ENCODE measurements at places on chromosomes 12 and 14.
A peak's percentile ranks its signal among the peaks of the same experiment; 100 is the strongest.

DNA sequence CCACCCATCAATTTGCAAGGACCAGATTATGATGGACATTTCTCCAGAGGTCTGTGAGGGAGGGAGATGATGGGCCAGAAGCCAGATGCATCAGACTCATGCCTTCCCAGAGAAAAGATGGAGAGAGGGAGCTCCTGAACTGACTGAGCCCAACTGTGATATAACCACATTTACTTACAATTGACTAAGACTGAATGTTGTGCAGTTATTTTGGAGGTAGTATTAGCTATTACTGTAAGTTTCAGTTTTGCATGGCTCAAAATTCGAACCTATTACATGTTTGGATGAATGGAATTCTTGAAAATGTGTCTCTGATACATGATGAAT is 211.1 kb upstream of the SFSWAP start:
- no peak for DNase-seq

DNA sequence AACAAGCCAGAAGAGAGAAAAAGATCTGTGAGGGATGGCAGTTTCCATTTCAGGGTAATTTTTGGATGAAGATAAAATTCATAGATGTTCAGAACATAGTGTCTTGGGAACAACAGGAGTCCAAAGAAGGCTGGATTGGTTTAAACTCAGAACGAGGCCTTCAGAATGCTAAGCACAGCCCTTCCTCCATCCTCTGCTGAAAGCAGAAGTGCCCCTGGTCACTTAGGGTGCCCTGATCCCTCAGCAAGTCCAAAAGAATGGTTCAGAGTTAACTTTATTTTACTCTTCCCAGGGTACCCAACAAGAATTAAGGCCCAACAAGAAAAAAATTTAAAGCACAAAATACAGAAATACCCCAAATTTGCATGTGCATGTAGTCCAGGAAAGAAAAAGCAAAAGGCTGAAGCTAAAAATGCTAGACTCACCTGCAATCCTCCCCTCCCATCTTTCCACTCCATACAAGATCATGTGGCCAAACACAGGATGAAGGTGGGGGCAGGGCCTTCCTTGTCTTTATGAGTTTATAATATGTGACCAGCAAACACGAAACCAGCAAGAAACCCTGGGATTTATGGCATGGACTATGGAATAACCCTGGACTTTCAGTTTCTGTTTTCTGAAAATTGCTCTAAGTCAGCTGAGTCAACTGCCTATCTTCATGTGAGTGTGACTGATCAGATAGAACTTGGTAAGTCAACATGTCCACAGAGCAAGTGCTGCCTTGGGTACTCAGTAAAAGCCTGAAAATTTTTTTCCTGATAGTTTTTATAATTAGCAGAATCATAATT is 21.2 kb downstream of the MAX start:
- DNase-seq = no peak

DNA sequence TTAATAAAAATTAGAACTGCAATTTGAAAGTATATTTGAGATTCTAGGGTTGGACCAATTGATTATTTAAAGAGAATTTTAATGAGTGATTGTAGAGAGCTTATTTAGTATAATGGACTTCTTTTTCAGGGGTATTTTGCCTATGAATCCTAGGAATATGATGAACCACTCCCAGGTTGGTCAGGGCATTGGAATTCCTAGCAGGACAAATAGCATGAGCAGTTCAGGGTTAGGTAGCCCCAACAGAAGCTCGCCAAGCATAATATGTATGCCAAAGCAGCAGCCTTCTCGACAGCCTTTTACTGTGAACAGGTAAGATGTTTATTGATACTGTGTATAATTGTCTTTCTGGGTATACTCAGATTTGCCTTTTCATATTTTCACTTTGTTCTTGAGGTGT is 35.9 kb upstream of the KCNMB4 start:
- DNase-seq = no peak

- DNase-seq = no peak
These were observed 56.7 kb downstream of the MSRB3 start for GRCh38 chr12:65335021-65335714.

DNA sequence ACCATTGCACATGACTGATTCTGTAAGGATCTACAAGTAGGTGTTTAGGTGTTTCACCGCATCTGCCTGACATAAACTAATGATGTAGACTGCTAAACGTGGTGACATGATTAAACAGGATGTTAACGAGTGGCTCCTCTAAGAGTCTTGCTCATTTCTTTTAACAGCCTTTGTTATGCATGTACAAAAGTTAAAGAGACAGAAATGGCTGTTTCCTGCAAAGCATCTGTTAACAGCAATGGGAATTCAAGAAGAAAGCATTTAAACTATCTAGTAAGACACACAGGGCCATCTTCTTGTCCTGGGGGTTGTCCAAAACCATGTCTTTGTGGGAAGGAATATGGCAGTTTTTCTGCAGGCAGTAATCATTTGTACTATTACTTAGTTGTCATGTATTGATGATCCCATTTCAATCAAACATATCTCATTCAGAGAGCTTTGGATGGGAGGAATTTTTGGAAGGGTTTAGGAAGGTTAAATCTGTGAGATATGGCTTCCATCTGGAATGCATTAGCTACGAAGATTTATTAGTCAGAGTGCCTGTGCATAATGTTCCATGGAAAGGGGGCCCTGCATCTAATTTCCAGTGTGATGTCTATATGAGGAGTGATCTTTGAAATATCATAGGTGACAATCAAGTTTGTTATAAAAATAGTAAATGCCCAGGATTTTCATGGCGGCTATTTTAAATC is 495.1 kb downstream of the EGLN3 start:
- no peak for DNase-seq

DNA sequence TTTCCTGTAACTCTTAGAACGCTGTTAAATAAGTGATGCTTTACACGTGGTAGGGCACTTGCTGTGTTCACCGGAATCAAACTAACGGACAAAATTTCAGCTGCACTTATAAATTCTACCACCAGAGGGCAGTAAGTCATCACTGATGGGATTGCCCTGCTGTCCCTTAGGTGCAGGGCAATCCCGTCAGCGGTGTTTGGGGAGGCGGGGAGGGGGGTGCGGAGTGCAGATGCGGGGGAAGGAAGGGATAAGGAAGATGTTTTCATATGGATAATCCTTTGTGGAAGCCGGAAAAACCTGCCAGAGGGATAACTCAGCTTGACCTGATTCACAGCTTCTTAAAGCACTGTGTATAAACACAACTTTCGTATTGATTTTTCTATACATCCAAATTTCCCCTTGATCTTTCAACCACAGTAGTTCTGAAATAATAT is 21.7 kb upstream of the SLC10A1 start:
- DNase-seq = peak; percentile 20

DNA sequence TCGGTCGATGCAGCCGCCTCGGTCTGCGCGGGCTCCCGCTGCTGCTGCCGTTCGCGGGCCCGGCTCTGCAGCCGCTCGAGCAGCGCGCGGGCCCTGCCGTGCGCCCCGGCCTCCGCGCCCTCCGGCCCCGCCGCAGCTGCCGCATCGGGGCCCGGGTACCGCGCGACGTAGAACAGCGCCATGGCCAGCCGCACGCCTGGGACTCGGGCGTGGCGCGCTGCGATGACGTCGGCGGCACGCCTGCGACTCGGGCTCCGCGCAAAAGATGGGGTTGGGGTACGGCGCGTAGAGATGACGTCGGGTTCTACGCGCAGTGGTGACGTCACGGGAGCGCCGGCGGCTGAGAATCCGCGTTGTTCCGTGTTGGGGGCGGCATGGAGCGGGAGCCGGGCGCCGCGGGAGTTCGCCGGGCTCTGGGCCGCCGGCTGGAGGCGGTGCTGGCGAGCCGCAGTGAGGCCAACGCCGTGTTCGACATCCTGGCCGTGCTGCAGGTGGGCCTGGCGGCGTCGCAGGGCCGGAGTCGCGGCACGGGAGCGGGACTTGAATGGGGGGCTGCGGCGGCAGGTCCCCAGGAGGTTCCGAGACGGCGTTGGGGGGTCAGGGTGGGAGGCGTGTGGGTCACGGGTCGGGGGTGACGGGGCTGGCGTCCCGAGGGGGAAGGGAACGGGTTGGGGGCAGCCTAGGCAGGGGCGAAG is at the start of the genes DDX51 and NOC4L:
Gene DDX51, minus strand, starts transcription at position 205 of the 695 bp plus-strand sequence. Its CDS starts 23 bp downstream, at position 182.
Gene NOC4L, plus strand, starts transcription at position 343 of the 695 bp plus-strand sequence. Its CDS starts 32 bp downstream, at position 375.
- DNase-seq = peak; percentile 55

DNA sequence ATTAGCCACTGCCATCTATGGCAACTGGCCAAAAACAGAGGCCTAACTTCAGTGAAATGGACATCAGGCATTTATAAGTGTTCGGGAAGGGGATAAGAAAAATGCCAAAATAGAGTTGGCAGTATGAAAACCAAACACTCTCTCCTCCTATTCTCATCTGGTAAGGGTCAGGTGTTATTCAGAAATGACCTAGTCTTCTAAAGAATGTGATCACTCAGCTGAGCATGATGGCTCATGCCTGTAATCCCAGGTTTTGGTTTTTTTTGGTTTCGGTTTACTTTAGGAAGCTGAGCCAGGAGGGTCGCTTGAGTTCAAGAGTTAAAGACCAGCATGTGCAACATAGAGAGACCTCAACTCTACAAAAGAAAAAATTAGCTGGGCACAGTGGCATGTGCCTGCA is 170.3 kb downstream of the GRIN2B start:
- DNase-seq = no peak

- no peak for DNase-seq
These were observed 84.0 kb downstream of the MSRB3 start for GRCh38 chr12:65362234-65363031.

- DNase-seq = no peak
These were observed 139.3 kb upstream of the PZP start for GRCh38 chr12:9347328-9348127.

- DNase-seq = no peak
These were observed 135.0 kb upstream of the TMEM132C start for GRCh38 chr12:128131955-128132354.

DNA sequence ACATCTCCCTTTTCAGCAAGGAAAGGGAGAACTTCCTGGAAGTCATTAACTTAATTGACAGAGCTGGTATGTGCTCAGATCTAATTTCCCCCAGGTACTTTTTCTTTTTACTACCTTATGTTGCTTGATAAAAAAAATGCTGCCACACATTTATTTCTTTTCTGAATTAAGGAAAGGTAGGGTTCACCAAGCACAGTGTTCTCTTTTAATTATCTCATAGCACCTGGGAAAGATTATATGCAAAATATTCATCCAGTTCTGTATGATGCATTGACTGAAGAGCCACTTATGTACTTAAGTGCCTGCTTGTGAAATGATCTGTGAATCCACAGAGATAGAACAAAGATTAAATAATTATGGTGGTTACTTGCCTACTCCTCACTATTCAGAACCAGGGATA is 25.1 kb downstream of the KCNC2 start:
- DNase-seq = no peak

GRCh38 chr14:29310757-29311156 is 544.2 kb downstream of the FOXG1 start:
- no peak for DNase-seq

Measured in NCI-H2081 treated with DMSO at 0.1 percent for 48 hours (cell line).